ENCODE measurements at places on chromosomes 1 and 21. TPM values are rescaled to one million over a fixed set of nuclear protein-coding genes. Genes with fewer than 3 reads are reported as not detected.

SYTL1 gene
- total RNA-seq: 0.82 TPM

CD52 gene
- not detected for total RNA-seq

TMEM61 gene
- total RNA-seq: not detected

ADCY10 gene
- 0.07 TPM for total RNA-seq

PLA2G2A gene
- not detected for total RNA-seq

- H3K36me3 ChIP-seq: peaks cover 2% of the 10 kb centered on the region
- no peaks in the 10 kb centered on the region for H3K27me3 ChIP-seq
- H3K4me1 ChIP-seq: peaks cover 31% of the 10 kb centered on the region
- no peak overlapping the region for H3K4me3 ChIP-seq
These were observed 34.2 kb upstream of the ATP5PO start for GRCh38 chr21:33949516-33950430.

- no peak for DNase-seq
- no peaks in the 10 kb centered on the region for H3K36me3 ChIP-seq
- H3K4me3 ChIP-seq: no peak overlapping the region
- no peaks in the 10 kb centered on the region for H3K4me1 ChIP-seq
- no peak overlapping the region for H3K27ac ChIP-seq
- no peaks in the 10 kb centered on the region for H3K27me3 ChIP-seq
These were observed 10.9 kb upstream of the RGS2 start for GRCh38 chr1:192797891-192798290.

DNA sequence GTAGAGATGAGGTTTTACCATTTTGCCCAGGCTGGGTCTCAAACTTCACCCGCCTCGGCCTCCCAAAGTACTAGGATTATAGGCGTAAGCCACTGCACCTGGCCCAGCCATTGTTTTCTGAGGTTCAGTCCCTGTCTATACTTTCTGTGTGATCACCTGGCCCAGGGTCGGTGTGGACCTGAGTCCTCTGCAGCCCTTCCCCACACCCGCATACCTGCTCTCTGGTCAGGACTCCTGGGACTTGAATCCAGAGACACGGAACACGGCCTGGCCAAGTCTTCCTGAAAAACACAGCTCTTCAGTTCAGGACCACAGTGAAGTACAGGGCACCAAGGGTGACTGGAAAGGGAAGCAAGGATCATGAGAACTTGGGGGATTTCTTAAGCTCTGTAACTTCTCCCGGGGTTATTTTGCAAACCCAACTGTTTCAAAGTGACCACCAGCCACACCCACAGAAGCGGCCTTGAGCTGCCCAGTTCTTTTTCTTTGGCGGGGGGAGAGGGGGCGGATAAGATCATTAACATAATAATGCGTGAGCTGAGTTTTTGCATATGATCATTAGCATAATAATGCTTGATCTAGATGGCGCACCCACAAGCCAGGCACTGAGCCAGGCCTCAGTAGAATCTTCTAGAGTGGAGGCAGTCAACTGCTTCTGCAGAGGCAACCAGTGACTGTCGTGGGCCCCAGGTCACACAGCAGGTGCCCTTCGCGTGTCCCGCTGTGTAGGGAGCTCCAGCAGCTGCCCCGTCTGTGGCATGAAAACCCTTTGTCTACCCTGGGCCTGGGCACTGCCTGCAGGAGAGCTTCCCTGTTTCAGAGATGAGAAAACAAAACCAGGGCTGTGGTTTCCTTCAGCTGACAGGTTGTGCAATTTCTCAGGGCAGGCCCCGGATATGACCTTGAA is 1.7 kb upstream of the NADK start:
- peaks cover 58% of the 10 kb centered on the region for H3K4me1 ChIP-seq
- peak overlapping the region; percentile 41 for H3K27ac ChIP-seq
- H3K4me3 ChIP-seq: peak overlapping the region; percentile 54

DNA sequence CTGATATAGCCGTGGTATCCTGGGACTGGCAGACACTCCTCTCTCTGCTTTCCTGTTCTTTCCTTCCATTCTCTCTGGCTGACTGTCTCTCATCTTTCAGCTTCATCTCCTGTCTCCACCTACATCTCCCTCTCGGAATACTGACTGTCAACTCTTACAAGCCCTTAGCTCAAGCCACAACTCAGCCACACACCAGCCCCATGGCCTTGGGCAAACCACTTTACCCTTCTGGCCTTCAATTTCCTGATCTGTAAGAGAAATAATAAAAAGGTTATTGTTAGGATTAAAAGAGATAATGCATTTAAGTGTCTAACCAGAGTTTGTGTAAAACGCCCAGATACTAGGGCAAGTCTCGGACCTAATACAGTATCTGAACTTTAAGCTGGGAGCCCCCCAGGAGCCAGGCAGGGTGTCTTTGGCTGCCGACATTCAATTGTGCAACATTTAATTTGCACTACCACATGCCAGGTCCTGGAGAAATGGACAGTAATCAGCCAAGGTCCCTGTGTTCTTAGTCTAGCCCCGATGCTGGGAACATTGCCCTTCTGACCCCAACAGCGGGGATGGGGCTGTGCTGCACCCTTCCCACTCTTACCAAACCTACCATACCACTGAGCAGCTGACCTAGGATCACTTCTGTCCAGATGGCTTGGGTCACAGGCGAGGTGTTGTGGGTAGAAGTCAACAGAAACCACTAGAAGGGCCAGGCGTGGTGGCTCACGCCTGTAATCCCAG is 5.1 kb downstream of the ECHDC2 start:
- DNase-seq: no peak
- no peak overlapping the region for H3K27ac ChIP-seq
- no peaks in the 10 kb centered on the region for H3K27me3 ChIP-seq
- H3K36me3 ChIP-seq: no peaks in the 10 kb centered on the region

- peaks cover 6% of the 10 kb centered on the region for H3K4me1 ChIP-seq
- no peak for DNase-seq
- no peak overlapping the region for H3K4me3 ChIP-seq
- no peaks in the 10 kb centered on the region for H3K36me3 ChIP-seq
- peaks cover 6% of the 10 kb centered on the region for H3K27me3 ChIP-seq
- H3K27ac ChIP-seq: no peak overlapping the region
These were observed 24.7 kb upstream of the IL10 start for GRCh38 chr1:206796981-206797402.

DNA sequence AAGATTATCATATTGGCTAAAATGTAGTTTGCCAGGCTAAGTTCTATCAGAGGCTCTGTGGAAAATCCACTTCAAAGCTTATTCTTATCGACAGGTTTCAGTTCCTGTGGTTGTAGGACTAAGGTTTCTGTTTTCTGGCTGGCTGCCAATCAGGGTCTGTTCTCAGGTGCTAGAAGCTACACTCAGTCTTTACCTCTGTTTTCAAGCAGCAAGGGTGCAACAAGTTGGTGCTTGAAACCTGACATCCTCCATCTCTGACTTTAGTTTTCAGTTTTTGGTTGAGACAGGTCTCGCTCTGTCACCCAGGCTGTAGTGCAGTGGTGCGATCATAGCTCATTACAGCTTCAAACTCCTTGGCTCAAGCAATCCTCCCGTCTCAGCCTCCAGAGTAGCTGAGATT is 15.3 kb upstream of the TMCO2 start:
- peaks cover 24% of the 10 kb centered on the region for H3K36me3 ChIP-seq
- no peaks in the 10 kb centered on the region for H3K4me1 ChIP-seq
- H3K27me3 ChIP-seq: no peaks in the 10 kb centered on the region
- no peak overlapping the region for H3K27ac ChIP-seq
- no peak for DNase-seq
- no peak overlapping the region for H3K4me3 ChIP-seq

GRCh38 chr1:32448773-32449456 is 16.0 kb upstream of the ZBTB8B start:
- H3K4me1 ChIP-seq: peaks cover 20% of the 10 kb centered on the region
- H3K27me3 ChIP-seq: peaks cover 1% of the 10 kb centered on the region
- H3K4me3 ChIP-seq: no peak overlapping the region
- peaks cover 3% of the 10 kb centered on the region for H3K36me3 ChIP-seq
- no peak for DNase-seq

DNA sequence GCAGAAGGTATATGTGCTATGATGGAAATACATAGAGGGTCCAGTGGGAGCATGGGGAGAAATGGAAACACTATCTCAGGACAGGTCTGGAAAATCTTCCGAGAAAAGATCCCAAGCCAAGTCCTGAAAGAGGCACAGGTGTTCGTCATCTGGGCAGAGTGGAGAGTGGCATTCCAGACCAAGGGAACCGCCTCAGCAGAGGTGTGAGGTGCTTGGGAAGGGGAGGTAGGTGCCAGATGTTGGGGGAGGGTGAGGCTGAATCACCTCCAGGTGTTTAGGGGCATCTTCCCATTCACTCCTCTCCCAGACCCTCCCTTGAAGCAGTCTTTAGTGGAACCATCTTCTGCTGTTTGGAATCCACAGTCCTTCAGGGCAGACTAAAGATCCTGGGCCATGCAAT is 23.5 kb upstream of the LRRN2 start:
- H3K4me3 ChIP-seq: no peak overlapping the region
- peaks cover 4% of the 10 kb centered on the region for H3K4me1 ChIP-seq
- H3K27me3 ChIP-seq: peaks cover 58% of the 10 kb centered on the region
- no peak for DNase-seq

GRCh38 chr1:44015206-44015605 is 16.1 kb downstream of the SLC6A9 start:
- no peaks in the 10 kb centered on the region for H3K27me3 ChIP-seq

DNA sequence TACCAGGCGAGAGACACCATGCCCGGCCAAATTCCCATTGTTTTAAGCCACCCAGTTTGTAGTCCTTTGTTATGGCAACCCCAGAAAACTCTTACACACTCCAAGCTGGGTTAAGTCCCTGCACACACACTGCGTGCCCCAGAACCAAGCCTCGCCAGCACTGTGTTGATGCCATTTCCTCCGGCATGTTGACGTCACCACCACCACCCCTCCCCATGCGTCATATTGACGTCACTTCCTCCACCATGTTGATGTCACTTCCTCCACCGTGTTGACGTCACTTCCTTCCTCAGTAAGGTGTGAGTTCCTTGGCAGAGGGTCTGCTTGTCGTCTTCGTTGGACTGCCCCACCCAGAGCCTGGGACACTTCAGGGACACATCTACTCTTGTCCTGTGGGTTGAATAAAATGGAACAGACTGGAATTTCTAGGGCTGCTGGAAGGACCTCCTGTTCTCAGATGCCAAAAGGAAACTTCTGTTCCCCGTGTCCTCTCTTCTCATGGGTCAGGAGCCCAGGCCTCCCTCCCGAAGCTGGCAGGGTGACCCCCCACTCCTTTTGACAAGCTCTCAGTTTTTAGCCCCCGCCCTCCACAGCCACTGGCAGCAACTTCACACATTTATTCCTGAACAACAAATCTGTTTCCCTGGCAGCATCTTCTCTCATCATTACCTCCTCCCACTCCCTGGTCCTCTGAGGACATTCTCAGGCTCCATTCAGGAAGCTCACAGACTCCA is 643.3 kb downstream of the NPHP4 start:
- no peak overlapping the region for H3K4me3 ChIP-seq
- no peaks in the 10 kb centered on the region for H3K36me3 ChIP-seq
- H3K27me3 ChIP-seq: no peaks in the 10 kb centered on the region
- no peak for DNase-seq

GRCh38 chr1:207355060-207355459 is 33.6 kb downstream of the CD55 start:
- peaks cover 14% of the 10 kb centered on the region for H3K4me1 ChIP-seq
- peaks cover 10% of the 10 kb centered on the region for H3K27me3 ChIP-seq
- no peak for DNase-seq

DNA sequence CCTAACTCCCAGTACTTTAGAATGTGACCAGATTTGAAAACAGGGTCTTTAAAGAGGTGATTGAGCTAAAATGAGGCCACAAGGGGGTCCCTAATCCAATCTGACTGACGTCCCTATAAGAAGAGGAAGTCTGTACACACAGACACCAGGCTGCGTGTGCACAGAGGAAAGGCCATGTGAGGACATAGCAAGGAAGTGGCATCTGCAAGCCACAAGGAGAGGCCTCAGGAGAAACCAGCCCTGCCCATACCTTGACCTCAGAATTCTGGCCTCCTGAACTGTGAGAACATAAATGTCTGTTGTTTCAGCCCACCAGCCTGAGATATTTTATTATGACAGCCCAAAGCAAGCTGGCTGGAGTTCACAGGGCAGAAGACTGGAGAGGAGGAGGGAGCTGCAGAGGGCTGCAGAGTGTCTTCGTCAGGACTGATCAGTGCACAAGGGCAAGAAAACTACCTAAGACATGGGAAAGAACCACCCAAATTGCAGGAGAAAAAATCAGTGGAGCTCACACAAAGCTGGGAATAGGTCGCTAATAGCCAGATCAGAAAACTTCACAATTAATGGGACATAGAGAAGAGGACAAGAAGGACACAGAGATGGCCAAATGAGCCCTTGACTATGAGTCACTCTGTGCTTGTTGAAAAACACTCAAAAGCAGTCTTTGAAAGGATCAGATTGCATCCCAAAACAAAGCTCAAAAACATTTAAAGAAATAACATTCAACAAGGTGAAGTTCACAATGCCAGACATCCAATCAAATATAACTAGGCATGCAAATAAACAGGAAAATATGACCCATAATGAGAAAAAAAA is 14.1 kb upstream of the WNT9A start:
- no peak overlapping the region for H3K27ac ChIP-seq
- no peaks in the 10 kb centered on the region for H3K4me1 ChIP-seq
- DNase-seq: no peak
- H3K36me3 ChIP-seq: peaks cover 2% of the 10 kb centered on the region
- H3K27me3 ChIP-seq: peaks cover 12% of the 10 kb centered on the region

DNA sequence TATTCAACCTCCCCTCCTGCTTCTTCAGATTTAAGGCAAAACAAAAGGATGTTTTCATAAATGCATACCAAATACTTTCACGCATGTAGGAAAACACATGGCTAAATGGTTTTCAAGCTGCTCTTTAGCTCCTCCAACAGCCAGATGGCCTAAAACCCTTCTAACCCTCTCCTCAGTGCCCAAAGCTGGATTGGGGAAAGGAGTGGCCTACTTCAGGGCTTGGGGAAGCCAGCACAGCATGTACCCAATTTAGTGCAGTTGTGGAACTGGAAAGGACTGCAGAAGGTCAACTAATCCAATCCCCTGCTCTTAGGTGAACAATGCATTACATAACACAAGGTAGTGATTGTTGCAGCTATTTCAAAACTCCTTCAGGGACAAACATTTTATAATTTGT is 9.3 kb downstream of the F5 start:
- no peak overlapping the region for H3K4me3 ChIP-seq
- H3K27me3 ChIP-seq: peaks cover 18% of the 10 kb centered on the region
- H3K27ac ChIP-seq: no peak overlapping the region
- no peak for DNase-seq

DNA sequence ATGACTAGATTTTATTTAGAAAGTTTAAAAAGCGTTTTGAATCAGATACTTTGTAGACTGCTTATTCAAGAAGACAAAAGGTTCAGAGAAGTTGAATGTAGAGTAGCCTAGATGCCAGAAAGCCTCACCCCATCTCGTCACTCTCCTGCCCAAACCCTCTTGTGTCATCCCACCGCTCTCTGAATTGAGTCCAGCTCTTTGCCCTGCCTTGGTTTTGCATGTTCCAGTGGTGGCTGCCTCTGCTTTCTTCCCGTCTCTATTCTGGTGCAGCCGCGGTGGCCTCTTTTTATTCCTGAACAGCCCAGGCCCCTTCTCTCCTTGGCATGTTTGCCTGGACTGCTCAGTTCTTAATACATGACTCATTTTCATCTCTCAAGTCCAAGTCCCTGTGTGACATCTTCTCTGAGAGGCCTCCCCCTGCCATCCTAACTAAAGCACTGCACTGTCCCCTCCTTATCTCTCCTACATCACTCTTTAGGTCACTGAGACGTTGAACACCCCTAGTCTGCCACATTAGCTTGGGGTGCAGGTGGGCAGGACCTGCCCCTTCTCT is 22.9 kb downstream of the PRDM2 start:
- H3K4me1 ChIP-seq: peaks cover 18% of the 10 kb centered on the region
- no peak overlapping the region for H3K4me3 ChIP-seq
- DNase-seq: no peak
- H3K27ac ChIP-seq: peak overlapping the region; percentile 11

Data from chondrocyte (in vitro differentiated cells).